Hepatocyte (in vitro differentiated cells): ENCODE measurements at places on chromosomes 13 and 19. TPM values are rescaled to one million over a fixed set of nuclear protein-coding genes. Genes with fewer than 3 reads are reported as not detected.

CGB3 gene
- 1.1 TPM in 1 of 2 replicates, not detected in the other for total RNA-seq

TLE6 gene
- 1.2 and 4.7 TPM in 2 replicates for total RNA-seq

ZNF865 gene
- 3.0 and 3.1 TPM in 2 replicates for total RNA-seq

ATP1A3 gene
- total RNA-seq, result 0.03 TPM in 1 of 2 replicates, not detected in the other

CCNA1 gene
- 0.47 TPM in 1 of 2 replicates, not detected in the other for total RNA-seq

FFAR2 gene
- total RNA-seq, result 0.16 and 0.20 TPM in 2 replicates

AMER2 gene
- 0.23 and 0.24 TPM in 2 replicates for total RNA-seq

ZNF99 gene
- not detected in 2 replicates for total RNA-seq

SLC6A16 gene
- 0.27 TPM in 1 of 2 replicates, not detected in the other for total RNA-seq

SHISA2 gene
- total RNA-seq, result 1.8 and 2.8 TPM in 2 replicates

METTL21C gene
- not detected in 2 replicates for total RNA-seq

GNA15 gene
- 0.24 and 1.5 TPM in 2 replicates for total RNA-seq

OSCAR gene
- total RNA-seq, result 0.48 TPM in 1 of 2 replicates, not detected in the other

TBXA2R gene
- total RNA-seq, result 0.12 and 0.70 TPM in 2 replicates
